NCI-H82 (cell line): ENCODE measurements at places on chromosomes 11 and 22.

DNA sequence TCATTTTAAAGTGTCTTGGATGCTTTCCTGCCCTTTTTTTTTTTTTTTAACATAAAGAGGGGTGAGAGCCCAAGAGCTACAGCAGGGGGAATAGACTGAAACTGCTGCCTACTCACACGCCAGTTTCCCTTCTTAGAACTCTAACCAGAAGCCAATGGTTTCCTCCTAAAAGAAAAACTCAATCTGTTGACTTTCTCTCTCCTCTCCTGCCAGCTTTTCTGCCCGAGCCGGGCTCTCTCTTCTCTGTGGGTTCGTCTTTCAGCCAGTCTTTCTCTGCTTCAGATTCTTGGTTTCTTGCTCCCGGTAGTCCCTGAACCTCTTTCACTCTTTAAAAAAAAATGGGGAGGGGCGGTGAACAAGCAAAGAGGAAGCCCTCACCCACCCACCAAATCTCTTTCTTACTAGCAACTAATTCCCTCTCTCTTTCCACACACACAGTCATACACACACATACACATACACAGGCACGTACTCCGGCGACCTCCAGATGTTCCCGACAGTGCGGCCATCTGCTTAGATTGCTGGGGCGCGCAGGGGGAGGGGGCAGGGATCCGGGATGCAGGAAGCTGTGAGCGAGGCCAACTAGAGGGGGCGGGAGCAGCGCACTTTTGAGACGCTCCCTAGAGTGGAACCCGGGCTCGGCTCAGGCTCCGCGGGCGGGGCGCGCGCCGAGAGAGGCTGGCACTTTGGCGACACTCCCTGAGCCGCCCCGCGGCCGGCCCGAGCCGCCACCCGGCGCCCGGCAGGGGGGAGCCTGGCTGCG, 444 bp upstream of the TSKU start:
- peak; percentile 97 for DNase-seq

DNA sequence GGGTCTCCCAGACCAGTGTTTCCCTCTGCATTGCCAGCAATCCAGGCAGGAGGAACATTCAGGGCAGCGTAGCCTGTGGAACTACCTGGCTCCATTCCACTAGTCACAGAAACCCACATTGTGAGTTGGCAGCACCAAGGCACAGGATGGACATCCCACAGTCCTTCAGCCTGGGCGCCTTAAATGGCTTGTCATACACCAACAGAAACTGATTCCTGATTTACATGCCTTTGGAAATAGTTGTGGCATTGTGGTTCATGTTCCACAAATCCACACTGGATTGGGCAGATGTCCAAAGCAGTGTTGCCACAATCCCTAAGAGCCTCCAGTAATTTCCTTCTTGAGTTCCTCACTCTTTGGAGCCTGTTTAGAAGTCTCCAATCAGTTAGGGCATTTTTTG, 225.6 kb downstream of the BLID start:
- no peak for DNase-seq

DNA sequence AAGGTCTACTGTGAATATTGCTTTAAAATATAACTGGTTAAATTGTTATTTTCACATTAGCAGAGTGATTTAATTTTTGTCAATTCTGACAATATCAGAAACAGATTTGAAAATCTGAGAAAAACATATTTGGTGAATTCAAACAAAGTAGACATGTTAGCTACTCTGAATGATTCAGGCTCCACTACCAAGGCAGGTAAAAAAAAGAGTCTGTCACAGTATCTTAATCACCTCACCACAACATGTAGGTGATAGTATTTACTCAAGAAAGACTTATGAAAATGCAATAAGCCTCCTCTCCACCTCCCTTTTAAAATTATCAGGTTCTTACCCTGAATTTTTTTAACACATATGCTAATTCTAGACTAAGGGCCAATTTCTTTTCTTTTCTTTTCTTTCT, 42.6 kb downstream of the DDI1 start:
- no peak for DNase-seq

GRCh38 chr11:68528630-68529029, 68.1 kb downstream of the PPP6R3 start:
- no peak for DNase-seq

DNA sequence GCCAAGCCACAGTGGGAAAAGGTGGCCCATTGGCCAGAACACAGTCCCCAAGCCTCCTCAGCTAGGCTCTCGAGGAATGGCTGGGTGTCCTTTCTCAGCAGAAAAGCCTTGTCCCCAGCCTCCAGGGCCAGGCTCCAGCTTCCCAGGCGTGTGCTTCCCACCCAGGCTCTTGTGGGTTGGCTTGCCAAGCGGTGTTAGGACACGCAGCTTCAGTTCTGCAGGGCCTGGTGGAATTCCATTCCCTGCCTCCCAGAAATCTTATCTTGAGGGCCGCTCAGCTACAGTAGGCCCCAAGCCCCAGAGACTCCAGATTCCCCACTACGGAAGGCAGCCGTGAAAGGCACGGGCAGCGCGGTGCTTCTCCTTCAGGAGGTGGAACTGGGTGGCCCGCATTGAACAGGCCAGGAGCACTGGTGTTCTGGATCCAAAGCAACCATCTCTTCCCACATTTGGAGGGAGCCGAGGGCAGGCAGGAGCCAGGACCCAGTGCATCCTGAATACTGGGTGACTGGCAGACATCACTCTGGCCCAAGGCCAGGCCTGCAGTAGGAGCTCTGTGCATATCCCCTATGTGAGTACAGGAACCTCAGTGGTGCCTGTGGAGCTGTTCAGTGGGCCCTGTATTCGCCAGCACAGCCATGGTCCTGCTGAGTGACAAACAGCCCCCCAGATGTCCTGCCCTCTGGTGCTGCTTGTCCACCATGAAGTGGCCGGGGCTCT, 16.7 kb upstream of the KCNQ1OT1 start:
- no peak for DNase-seq

- DNase-seq: no peak
Observed at GRCh38 chr11:100727410-100727809, 40.3 kb downstream of the ARHGAP42 start.

DNA sequence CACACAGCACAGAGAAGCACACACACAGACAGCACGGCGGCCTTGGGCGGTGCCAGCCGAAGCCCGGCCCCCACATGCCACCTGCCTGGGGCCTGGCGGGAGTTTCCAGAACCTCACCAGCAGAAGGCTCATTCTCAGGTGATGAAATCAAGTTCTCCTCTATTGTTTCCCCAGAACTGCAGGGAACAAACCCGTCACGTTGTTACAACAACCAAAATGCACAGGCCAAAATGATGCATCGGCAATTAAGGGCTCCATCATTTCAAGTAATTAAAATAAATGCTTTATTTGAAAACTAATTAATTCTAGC, 30.8 kb downstream of the GNB1L start:
- no peak for DNase-seq

- peak; percentile 48 for DNase-seq
Observed at GRCh38 chr11:45180848-45181192, 34.4 kb downstream of the PRDM11 start.

DNA sequence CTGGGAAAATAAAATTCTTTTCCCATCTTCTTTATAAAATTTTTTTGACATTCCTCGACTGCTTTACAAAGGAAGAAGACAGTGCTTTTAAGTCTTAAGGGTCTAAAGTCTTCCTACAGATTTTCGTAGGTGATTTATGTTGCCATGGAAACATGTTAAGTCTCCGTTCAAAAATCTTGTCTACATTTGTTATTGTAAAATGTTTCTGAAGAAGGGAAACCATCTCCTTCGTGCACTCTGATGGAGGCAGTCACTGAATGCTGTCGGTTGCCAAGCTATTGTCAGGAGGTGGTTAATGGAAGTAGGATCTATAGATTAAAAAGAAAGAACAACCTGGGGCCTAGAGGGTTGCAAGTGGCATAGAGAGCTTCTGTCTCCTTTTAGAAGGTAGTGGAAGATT, 52.6 kb downstream of the MAP6 start:
- DNase-seq: no peak

GRCh38 chr11:125372911-125373310, 123.2 kb downstream of the FEZ1 start:
- DNase-seq: no peak

GRCh38 chr11:102157219-102157618, 47.0 kb downstream of the YAP1 start:
- no peak for DNase-seq

DNA sequence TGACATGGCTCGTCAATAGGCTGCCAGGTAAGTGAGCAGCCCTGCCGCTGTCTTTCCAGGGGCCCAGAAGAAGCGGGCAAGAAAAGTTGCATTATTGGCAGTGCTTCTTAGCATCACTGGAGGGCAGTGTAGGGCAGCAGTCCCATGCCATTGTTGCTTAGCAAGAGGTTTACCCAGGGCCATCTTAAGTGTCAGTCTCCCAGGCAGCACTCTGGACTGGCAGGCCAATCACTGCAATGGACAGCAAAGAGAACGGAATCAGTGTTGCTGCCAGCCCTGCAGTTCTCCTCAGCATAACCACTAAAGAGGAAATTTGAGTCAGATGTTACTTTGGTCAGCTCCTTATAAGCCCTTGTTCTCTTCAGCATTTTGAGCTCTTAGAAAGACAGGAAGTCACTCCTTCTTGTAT, 13.4 kb upstream of the GRK2 start:
- DNase-seq: peak; percentile 44

- peak; percentile 65 for DNase-seq
Observed at GRCh38 chr11:123775715-123776549, 21.6 kb upstream of the OR6X1 start.

DNA sequence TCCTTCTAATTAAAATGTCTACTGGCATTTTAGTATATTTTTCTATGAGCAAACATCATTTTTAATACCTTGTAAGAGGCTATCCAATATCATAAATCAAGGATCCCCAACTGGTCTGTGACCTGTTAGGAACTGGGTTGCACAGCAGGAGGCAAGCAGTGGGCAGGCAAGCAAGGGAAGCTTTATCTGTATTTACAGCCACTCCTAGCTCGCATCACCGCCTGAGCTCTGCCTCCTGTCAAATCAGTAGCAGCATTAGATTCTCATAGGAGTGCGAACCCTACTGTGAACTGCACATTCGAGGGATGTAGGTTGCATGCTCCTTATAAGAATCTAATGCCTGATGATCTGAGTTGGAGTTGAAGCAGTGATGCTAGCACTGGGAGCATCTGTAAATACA, 70.2 kb upstream of the CREB3L1 start:
- peak; percentile 16 for DNase-seq
